ENCODE measurements at places on chromosomes 1 and 21.

DNA sequence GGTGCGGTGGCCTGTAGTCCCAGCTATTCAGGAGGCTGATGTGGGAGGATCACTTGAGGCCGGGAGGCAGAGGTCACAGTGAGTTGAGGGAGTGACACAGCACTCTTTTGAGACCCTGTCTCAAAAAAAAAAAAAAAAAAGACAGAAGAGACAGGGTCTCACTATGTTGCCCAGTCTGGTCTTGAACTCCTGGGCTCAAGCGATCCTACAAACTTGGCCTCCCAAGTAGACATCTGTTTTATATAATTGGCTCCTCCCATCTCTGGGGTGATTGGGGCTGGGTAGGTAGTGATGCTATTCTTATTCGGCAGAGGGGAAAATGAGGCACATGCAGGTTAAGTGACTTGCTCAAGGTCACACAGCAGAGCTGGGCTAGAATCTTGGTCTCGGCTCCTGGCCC, 23.6 kb upstream of the VPS13D start:
- DNase-seq: no peak

DNA sequence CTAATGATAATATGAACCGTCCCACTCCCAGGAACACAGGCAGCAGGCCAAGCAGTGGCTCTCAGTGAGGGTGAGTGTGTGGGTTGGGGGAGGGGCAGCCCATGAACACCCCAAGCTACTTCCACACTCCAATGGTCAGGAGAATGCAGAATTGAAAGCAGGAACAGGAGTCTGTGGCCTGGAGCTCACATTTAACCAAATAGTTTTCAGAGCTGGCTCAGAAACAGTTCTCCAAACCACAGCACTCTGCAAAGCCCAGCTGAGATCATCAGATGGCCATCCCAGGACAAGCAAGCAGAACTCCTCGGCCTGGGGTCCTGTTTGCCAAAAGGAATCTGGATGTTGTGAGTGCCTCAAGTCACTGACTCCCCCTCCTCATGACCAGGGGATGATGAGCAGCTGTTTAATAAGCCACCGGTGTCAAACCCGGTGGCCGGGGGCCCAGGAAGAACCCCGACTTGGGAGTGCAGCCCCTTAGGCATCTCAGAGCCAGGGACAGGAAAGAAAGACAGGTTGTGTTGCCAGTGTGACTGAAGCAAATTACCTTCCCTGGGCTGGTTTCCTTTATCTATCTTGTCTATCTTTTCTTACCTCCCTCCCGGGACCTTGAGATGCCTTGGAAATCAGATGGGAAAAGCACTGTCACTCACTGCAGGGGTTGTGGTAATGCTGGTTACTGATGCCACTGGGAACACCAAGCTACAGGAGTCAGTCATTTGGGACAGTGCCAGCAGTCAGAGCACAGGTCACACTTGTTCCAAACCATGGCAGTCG, 20.4 kb downstream of the DEGS1 start:
- no peak for DNase-seq

GRCh38 chr1:83764209-83764608, 234.7 kb downstream of the TTLL7 start:
- DNase-seq: no peak

DNA sequence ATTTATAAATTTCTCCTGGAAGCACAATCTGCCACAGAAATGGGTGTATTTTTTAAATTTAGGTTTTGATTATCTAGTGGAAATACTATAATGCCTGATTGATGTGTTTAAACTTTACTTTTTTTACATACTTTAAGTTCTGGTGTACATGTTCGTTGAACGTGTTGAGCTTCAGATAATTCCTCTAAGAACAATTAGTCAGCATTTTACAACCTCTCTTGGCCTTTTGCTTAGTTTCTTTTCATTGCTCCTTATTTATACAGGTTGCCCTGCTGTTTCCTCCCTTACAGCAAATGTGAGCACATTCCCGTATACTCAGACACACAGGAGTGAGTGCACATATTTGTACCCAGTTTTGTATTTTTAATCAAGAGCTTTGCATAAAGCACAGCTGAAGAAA, 1038.9 kb downstream of the BRINP3 start:
- no peak for DNase-seq

- DNase-seq: no peak
Measured at GRCh38 chr1:224124220-224124619, 10.3 kb downstream of the FBXO28 start.
